ENCODE measurements at places on chromosomes 6 and 20.
A peak's percentile ranks its signal among the peaks of the same experiment; 100 is the strongest.

DNA sequence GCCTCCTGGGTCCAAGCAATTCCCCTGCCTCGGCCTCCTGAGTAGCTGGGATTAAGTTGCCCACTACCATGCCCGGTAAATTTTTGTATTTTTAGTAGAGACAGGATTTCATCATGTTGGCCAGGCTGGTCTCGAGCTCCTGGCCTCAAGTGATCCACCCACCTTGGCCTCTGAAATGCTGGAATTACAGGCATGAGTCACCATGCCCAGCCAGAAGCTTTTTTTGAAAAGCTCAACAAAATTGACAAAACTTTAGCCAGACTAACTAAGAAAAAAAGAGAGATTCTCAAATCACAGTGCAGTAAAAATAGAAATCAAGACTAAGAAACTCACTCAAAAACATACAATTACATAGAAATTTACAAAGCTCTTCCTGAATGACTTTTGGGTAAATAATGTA lies 420.6 kb downstream of the COL12A1 start:
- DNase-seq: no peak

DNA sequence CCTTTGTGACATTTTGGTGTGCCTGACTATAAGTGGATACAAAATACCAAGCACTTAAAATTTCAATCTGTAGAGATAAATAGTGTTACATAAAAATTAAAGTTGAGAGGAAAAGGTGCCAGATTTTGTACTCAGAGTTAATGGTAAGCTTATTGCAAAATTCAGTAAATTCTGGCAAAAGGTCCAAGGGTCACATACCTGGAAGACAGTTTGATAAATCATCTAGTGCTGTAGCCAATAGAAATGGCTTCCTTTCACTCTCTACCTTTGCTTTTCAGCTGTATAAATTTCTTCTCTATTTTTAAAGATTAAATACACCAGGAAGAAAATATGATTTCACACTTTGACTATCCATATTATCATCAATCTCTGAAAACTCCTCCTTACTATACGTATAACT lies 690.2 kb upstream of the NRSN1 start:
- no peak for DNase-seq

GRCh38 chr6:55937261-55937947 lies 62.0 kb upstream of the BMP5 start:
- DNase-seq: no peak

DNA sequence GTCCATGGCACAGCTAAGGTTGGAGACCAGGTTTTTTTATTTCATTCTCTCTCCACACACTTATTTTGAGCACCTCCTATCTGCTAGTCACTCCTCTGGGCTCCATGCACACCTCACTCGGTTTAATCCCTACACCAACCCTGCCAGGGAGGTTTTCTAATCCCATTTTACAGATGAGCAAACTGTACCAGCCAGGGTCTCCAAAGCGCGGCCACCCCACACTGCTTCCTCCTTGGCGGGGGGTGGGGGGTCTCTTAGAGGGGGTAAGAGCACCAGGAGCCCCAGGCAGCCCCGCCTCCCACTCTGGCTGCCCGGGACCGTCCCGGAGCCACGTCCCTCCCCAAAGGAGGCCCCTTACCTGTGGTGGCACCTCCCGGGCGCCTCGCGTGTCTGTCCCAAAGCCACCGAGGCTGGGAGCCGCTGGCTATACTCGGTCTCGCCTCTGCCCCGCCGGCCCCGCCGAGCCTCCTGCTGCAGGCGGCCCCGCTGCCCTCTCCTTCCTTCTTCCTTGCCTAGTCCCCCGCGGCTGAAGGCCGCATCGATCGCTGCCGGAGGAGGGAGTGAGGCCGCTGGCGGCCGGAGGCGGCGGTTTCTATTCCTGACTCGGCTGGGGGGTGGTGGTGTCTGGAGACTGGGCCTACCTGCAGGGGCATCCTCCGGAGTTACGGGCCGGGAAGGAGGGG lies at the start of gene KCNS1:
KCNS1 (minus strand) TSS at position 565 of the 683 bp plus-strand sequence. CDS start 1,891 bp downstream, outside the sequence.
- DNase-seq: no peak

GRCh38 chr6:3627501-3627900 lies 124.0 kb downstream of the PXDC1 start:
- no peak for DNase-seq

- no peak for DNase-seq
Measured at GRCh38 chr6:36082318-36082717, 48.0 kb upstream of the MAPK13 start.

DNA sequence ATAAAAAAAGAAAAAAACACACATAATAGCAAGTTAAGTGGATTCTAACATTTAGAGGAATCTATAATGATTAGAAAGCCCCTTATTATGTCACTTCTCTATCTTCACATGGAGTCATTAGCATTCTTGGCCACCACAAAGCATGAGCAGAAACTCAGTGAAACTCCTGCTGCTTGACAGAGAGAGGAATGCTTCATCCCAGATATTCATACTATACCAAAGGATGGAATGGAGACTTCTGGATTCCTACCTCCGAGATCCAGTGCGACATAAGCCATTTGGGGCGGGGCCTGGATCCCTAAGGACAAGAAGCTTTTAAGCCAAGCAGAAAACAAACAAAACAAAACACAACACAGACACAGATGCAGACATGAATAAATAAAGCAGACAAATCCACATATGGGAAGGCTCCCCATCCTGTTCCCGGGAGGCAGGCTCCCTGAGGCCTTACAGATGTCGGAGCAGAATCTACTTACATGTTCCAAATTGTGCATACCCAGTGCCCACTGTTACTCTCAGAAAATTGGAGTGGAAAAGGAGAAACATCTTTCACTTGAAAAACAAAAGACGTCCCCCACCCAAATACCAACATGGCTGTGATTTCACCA lies 727.3 kb downstream of the MAFB start:
- DNase-seq: no peak

- no peak for DNase-seq
Measured at GRCh38 chr20:48230216-48230615, 444.9 kb upstream of the SULF2 start.

- no peak for DNase-seq
Measured at GRCh38 chr20:49324306-49324705, 46.4 kb upstream of the ZNFX1 start.

DNA sequence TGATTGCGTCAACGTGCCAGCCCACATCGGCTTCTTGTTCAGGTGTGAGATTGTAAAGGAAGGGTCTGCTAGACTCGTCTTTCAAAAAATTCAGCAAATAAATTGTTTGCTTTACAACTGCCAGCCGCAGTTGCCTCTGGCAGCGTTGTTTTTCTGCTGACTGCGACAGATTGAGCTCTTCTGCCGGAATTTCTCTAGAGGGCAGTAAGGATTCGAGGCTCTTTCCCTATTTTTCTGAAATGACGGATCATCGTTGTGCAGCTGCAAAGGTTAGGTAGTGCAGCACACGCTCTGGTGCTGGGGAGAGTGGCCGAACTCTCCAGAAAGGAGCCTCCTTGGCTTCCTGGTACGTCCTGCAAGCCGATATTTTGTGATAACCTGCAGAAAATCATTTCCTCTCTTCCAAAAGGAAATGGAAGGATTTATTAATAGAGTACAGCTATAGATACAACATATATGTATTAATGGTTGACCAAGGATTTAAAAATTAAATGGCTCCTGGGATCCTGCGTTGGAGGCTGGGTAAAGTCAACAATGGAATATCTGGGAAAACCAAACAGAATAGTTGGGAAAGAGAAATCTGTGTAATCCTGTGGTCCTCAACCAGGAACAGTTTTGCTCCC lies 121.9 kb upstream of the ZFP64 start:
- peak; percentile 36 for DNase-seq

DNA sequence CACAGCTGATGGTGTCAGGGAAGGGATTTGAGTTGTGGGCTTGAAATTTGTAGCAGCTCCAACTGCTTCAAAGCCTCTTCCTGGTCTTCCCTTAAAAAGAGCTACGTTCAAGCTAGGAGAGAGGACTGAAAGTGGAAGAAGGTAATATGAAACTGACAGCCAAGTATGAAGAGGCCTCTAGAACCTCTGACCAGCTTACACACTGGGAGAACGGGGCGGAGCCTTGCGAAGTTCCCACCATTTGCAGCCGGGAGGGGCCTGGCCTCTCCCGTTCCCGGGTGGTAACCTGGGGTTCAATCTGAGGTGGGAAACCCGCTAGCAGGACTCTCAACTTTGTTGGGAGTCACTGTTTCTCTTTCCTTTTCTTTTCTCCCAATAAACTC lies 97.8 kb upstream of the PDE10A start:
- no peak for DNase-seq

- no peak for DNase-seq
Measured at GRCh38 chr20:1331801-1332453, 3.0 kb upstream of the SDCBP2 start.

GRCh38 chr6:157325069-157325805 lies 1.9 kb upstream of the TMEM242 start:
- no peak for DNase-seq

DNA sequence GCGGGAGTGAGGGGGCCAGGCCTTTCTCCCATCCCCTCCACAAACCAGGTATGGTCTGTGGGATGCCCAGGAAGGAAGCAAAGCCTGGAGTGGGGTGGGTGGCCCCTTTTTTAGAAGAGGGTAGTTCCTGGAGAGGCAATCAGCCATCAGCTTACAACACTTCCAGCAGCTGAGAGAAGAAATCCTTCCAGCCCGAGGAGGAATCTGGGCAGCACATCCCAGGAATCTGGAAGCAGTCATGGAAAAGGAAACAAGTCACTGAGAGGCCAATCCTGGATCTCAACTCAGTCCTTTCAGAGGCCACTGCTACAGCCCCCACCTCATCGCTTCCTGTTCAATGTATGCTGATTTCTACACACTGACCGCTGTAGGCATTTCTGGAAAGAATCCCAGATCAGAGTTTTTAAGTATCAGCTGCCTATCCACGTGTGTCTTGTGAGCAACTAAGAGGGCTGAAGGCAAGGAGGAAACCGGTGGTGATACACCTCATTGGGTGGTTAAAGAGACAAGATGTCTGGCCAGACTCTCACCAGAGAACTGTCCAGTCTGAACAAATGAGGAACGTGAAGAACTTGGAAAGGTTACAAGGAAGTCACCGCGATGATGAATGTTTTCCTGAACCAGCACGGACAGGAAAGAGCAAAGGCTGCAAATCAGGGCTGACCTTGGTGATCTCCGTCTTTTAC lies 92.9 kb upstream of the SHLD1 start:
- DNase-seq: no peak

All from nucleus accumbens (tissue), 56 donors.